ENCODE measurements at places on chromosomes 1 and 21. TPM values are rescaled to one million over a fixed set of nuclear protein-coding genes. Genes with fewer than 3 reads are reported as not detected.

Gene FBXO28
- 30.7 TPM for total RNA-seq

Gene SLC30A10
- total RNA-seq: not detected

DNA sequence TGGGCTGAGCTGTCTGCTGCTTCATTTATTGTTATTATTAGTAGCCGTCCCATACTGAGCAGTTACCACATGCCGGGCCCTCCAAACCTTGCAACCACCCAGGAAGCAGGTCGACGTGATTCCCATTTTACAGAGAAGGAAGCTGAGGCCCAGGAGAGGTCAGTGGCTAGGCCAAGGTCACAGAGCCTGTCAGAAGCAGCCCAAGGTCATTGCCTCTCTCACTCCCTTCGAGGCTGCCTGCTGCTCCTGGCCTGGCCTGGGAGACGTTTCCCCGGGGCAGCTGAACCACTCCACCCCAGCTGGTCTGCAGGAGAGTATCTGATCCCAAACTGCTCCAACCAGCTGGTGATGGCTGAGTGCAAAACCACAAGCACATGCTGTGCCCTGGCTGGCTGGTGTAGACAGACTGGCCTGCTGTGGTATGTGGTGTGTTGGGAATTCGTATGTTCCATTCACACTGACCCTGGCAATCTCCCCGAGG is 6.5 kb downstream of the PADI4 start:
- no peak for DNase-seq

DNA sequence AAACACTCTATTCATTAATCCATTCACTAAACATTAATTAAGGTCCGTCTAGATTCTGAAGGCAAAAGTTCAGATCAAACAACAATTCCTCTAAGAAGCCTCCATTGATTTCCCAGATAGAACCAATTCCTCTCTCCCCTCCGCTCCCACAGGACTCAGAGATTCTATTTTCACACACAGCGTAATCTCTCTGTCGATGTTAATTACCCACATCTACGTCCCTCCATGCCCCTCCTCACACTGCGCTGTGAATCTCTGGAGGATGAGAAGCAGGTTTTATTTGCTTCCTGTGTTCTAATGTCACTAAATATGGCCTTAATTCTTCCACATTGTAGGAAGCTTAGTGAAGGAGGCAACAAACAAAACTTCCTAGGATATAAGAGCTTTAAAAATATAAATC is 306.7 kb downstream of the DSCAM start:
- no peak for DNase-seq

- DNase-seq: no peak
These were observed 199.4 kb downstream of the LYPLAL1 start for GRCh38 chr1:219372916-219373615.

DNA sequence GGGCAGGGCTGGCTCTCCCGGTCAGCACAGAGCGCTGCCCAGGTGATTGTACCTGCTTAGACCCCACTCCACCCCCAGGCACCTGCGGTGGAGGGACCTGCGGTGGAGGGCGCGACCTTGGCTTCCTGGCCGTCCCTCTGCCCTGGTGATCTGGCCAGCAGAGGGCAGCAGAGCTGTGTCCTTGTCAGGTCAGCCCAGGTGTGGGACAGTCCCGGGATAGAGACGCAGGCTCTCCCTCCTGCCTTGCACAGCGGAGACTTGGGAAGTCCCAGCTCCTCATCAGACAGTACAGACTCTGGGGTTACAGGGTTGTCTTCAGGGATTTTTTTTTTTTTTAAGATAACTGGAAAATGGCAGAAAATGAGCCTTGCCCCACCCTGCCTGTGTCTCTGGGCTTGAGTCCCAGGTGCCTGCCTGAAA is 10.0 kb downstream of the SLX9 start:
- no peak for DNase-seq

GRCh38 chr1:206145771-206146290 is 28.6 kb upstream of the AVPR1B start:
- DNase-seq: no peak

DNA sequence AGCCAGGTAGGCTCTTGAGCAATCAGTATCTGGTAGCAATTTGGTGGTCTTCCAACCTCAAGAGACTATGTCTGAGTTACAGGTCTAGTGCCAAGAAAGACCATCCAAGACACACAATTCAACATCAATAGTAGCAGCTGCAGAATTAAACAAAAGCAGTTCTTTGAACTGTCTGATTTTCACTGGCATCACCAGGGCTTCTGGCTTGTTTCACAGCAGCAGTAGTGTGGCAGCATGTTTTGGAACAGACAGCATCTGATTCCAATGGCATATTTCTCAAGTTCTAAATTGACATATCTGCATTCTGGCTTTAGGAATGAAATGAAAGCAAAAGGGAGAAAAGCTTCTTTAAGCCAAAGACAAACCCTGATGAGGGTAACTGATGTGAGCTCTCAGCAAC is 334.7 kb upstream of the PRMT6 start:
- no peak for DNase-seq

Data from esophagus squamous epithelium (tissue), 5 donors.